ENCODE measurements at places on chromosomes 11 and 22.
A peak's percentile ranks its signal among the peaks of the same experiment; 100 is the strongest.

GRCh38 chr22:44408829-44409192 is 89.2 kb downstream of the RTL6 start:
- no peak for DNase-seq

DNA sequence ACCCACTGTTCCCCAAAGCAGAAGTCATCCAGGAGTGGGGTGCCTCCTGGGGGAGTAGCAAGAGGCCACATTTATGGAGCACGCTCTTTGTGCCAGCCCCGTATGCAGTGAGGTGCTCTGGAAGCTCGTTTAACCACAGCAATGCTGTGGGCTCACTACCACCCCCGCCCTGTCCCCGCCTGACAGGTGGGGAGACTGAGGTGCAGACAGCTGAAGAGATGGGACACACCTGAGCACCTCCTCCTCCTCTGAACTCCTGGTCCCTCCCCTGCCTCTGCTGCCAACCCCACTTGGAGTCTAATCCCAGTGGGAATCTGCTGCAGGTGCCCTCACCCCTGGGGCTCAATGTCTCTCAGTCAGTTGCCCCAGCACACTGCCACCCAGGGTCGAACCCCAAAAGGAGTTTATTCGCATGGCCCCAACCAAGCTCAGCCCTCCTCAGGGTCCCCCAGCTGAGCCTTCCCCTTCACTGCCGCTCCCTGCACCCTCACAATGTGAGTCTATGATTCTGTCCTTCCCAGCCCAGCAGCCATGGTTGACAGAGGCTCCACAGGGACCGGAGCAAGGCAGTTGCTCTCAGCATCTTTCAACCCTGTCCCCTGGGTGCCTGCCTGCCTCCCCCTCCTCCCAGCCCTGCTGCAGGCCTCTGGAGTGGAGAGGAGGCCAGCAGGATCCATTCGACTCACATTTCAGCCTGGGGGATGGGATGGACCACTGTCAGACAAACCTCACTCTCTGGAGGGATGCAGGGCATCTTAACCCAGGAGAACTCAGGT is 13.3 kb upstream of the BCR start:
- no peak for DNase-seq

DNA sequence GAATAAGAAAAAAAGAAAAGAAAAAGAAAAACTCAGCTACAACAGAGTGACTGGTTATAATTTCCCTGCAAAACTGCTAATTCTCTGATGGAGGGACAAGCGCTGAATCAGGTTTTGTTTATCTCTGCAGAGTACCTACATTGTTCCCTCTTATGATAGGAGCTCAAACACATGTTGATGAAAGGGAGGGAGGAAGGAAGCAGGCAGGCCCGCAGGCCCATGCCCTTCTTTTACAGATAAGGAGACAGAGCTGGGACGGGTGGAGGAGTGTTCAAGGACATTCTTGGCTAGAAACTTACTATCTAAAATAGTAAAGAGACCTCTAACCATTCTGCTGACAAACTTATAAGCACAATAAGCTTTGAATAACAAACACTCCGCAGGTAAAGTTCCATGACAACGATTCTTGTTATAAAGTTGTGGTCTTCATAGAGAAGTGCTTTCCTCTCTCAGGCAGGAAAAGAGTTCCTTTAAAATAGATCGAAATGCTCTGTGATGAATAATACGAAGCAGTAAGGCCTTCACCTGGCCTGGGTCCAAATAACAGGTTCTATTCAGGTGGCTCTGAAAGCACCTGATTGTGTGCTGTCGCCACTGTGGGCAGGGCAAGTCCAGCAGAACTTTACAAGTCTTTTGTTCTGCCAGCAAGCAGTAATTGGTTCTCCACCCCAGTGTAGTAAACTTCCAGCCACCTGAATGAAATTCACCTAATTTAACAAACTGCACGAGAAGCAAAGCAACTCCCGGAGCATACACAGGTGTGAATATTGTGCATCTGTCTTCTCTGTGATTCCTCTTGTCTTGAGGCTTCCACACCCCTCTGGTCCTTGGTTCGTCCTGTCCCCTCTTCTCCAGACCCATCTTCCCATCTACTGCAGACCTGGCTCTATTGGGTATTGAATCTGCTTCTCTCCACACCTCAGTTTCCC is 15.3 kb upstream of the MICAL2 start:
- DNase-seq, result no peak

GRCh38 chr11:6203327-6203726 is 2.0 kb upstream of the C11orf42 start:
- DNase-seq, result no peak

GRCh38 chr11:111698852-111699559 is 67.2 kb downstream of the PPP2R1B start:
- no peak for DNase-seq

- DNase-seq, result no peak
These were observed 19.5 kb downstream of the CTSC start for GRCh38 chr11:88318017-88318416.

GRCh38 chr11:111882202-111882601 is 2.9 kb downstream of the CFAP68 start:
- no peak for DNase-seq

- no peak for DNase-seq
These were observed 43.1 kb downstream of the PITPNB start for GRCh38 chr22:27875951-27876350.

GRCh38 chr11:120208001-120208441 is 2.8 kb upstream of the OAF start:
- no peak for DNase-seq

DNA sequence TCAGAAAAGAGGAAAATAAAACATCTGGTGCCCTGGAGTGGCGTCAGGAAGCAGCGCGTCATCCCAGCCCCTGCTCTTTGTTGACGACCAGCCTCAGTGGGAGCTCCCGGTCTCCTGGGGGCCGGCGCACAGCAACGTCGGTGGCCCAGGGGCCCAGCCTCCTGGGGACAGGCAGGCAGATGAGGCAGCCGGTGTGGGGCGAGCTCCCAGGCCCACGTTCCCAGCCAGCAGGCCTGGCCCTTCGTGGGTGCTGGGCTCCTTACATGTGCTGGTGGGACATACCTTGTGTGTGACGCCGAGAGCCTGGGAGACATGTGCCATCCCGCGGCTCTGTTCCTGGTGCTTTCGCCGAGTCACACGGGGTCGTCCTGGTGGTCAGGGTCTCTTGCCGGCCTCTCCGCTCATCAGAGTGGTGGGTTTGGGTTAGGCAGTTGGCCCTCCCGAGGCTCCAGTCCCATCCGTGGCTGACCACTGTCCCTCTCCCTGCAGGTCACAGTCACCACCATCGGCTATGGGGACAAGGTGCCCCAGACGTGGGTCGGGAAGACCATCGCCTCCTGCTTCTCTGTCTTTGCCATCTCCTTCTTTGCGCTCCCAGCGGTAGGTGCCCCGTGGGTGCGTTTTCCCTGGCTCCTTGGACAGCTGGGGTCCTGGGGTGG is 116.7 kb downstream of the KCNQ1OT1 start:
- DNase-seq, result no peak

DNA sequence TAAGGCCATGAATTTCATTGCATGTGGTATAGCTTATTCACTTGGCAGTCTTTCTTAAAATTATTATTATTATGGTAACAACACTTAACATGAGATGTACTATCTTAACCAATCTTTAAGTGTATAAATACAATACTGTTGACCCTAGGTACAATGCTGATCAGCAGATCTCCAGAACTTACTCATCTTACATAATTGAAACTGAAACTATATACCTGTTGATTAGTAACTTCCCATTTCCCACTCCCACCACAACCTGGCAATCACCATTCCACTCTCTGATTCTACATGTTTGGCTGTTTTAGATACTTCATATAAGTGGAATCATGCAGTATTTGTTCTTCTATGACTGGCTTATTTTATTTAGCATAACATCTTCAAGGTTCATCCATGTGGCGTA is 150.2 kb upstream of the POU2AF2 start:
- DNase-seq, result no peak

DNA sequence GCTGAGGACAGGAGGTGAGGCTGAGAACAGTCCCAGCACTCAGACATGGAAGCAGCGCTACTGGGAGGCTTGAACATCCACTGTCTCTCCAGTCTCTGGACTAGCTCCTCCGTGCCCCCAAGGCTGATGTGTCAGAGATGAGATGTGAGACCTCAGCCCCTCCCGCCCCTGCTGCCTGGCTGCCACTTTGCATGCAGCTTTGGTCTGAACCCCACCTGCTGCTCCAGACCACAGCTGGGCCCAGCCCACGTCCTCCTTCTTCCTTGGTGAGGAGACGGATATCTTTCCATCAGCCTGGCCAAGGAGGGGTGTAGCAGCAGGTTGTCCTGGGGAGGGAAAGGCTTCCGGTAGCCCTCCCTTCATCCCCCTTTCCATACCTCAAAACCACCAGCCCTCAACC is 148.0 kb upstream of the B3GAT1 start:
- DNase-seq, result no peak

DNA sequence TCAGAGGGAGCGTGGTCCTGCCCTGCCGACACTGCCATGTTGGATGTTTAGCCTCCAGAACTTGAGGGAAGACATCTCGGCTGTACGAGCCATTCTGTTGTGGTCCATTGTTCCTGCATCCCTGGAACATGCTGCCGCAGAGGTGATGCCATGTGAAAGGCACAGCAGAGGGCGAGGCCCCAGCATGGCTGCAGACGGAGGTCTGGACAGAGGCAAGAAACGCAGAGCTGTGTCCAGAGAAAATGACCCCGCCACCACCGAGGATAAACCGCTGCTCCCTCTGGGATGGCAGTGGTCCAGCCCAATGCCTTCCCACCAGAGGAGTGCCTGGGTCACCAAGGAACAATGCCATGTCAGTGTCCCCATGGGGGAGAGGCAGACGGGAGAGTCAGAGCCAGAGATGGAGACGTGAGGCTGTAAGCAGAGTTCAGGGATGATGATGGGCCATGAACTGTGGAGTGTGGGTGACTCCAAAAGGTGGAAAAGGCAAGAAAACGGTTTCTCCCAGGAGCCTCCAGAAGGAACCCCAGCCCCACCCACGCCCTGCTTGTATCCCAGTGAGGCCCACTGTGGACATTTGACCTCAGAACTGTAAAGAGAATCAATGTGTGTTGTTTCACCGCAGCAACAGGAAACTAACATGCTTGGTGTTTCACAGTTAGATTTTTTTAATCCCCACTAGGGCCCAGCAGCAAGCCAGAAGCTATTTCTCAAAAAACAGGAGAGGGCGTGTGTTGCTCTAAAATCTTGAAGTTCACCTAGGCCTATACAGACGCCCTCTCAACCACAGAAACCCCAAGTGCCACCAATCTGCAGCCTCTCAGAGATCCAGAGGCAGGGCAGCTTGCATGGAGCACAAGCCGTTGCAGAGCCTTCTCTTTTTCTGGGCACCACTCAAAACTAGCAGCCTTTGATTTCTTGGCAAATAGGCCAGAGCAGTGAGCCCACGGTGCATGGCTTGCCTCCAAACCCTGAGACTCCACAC is 1422.9 kb downstream of the TBC1D22A start:
- DNase-seq, result no peak

- no peak for DNase-seq
These were observed 55.5 kb downstream of the ABTB2 start for GRCh38 chr11:34302046-34302921.

GRCh38 chr11:116239247-116239646 is 533.5 kb downstream of the BUD13 start:
- DNase-seq, result no peak

DNA sequence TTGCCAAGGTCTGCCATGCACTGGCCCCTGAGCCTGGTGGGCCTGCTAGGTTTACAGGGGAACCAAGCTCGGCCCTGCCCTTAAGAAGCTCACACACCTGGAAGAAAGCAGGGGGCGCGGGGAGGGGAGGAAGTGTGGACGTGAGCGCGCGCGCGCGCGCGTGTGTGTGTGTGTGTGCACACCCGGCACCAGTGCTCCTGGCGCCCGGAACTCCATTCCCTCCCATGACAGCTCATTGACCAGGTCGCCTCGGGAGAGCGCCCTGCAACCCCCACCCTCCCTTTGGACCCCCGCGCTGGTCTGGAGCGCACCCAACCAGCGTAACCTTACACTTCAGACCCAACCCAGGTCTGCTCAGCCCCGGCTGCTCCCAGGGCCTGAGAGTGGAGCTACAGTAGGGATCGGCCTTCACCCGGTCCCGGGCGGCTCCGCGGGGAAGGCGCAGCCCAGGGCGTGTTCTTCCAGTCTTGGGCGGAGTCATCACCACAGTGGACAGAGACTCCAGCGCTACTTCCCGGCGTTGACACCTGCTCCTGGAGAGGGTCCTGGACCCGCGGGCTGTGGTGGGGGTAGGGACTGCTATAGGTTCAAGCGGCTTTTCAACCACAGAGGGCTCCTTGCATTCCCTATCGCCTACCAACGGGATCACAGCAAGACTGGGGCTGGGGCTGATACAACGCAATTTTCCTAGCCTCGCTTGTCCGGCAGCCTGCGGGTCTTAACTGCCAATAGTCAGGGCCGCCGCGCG is 1.5 kb downstream of the GALNT18 start:
- DNase-seq, result no peak

DNA sequence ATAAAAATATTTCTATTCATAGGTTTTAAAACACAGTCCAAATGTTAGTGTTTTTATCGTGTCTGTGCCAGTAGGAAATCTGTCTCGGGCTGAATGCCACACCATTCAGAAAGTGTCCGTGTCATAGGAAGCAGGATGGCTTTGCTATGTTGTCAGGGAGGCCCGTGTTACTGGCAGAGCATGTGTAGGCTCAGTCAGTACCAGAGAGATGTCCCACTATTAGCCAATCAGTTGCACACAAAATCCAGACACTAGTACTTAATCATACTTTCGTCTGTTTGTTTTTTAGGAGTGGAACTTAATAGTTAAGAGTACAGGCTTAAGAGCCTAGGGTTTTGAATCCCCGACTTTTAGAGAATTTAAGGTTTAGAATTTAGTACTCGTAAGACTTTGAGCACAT is 30.2 kb upstream of the SYN3 start:
- DNase-seq, result no peak

- DNase-seq, result no peak
These were observed 104.0 kb upstream of the TIMP3 start for GRCh38 chr22:32697331-32697995.

DNA sequence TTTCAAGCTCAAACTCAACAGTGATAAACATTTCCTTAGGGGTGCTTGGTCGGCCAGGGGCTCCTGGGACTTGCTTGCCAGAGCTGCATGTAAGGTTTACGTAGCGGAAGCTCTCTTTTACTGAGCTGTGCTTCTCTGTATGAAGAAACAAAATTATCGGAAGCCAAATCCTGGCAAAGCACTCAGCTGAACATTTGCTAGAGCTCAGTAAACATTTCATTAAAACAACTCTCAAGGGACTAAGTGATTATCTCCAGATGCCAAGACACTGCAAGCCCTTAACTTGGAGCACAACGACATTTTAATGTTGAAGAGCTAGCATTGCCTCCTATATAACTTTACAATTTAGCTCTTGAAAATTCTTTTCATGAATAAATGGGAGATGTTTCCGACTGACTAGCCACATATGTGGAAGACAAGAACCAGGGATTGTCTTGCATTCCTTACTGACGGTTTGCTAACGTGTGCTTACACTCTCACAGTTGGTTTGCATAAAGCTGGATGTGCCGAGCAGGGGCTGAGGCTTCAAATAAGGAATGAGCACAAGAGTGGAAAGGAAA is 43.4 kb downstream of the SCUBE2 start:
- no peak for DNase-seq

- DNase-seq, result no peak
These were observed 363.8 kb downstream of the FAT3 start for GRCh38 chr11:92588393-92588792.

GRCh38 chr22:49021131-49021925 is 806.3 kb downstream of the BRD1 start:
- no peak for DNase-seq

- DNase-seq, result peak; percentile 36
These were observed 2.7 kb upstream of the GAB2 start for GRCh38 chr11:78420255-78420764.

Measured in activated T-cell treated with anti-CD3 and anti-CD28 coated beads for 1 hour (primary cell).